ENCODE measurements at places on chromosomes 11 and 22. TPM values are rescaled to one million over a fixed set of nuclear protein-coding genes. Genes with fewer than 3 reads are reported as not detected.

Gene TMEM191B
- polyA plus RNA-seq: 33.6 TPM

Gene OR52K2
- not detected for polyA plus RNA-seq

Gene NPTXR
- 91.2 TPM for polyA plus RNA-seq

Gene RIMBP3C
- polyA plus RNA-seq: 0.83 TPM

Gene PGR
- 0.47 TPM for polyA plus RNA-seq

Gene SC5D
- 121 TPM for polyA plus RNA-seq

Gene TMEM86A
- polyA plus RNA-seq: 5.9 TPM

Gene PYGM
- 13.3 TPM for polyA plus RNA-seq

Gene CASP1
- 5.6 TPM for polyA plus RNA-seq

Data from spinal cord (tissue), 10 donors.